Breast epithelium (tissue), 4 donors: ENCODE measurements at places on chromosomes 3 and 15. TPM values are rescaled to one million over a fixed set of nuclear protein-coding genes. Genes with fewer than 3 reads are reported as not detected.

- peak; percentile 77 for DNase-seq
Observed at GRCh38 chr3:32502118-32502945, at the start of gene CMTM6. Gene CMTM6, minus strand, starts transcription at chr3:32502852. Its CDS starts 107 bp downstream, at chr3:32502745.

GRCh38 chr3:12285003-12285555, 3.8 kb upstream of the PPARG start:
- no peak for DNase-seq

- no peak for DNase-seq
Observed at GRCh38 chr3:71189480-71189879, 394.0 kb downstream of the FOXP1 start.

DNA sequence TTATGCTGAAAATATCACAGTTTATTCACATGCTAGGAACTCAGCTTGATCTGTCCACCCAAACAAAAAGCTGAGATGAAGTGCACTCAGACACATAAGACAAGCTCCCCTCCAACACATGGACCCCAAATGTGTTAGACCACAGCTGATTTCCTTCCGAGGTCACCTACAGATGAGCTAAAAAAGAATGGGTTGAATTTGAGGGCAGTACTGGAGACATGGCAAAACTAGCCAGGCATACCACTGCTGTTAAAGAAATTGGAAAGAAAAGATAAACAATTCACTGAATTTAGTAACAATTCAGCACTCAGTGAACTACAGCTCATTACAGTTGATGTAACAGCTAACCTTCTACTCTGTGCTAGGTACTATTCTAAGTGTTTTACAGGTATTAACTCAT, 15.5 kb downstream of the PARP9 start:
- DNase-seq = no peak

DNA sequence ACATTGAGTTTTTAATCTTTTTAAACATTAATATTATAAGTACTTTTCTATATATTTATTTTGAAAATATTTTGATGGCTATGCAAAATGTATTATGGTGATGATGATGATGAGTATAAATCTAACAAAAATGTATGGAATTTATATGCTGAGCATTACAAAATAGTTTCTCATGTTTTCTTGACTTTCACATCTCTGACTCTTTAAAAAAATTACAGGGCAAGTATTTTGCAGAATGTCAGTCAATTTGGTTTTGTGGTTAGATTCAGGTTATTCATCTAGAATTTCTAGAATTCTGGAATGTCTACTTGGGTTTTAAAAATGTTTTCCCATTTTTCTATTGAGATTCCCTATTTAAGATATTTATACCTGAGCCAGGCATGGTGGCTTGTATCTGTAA, 41.7 kb upstream of the ANP32A start:
- no peak for DNase-seq

Gene HHATL
- 1.6 TPM for total RNA-seq

GRCh38 chr3:45730409-45731154, 41.4 kb downstream of the SACM1L start:
- DNase-seq = no peak

Gene LHFPL4
- total RNA-seq = not detected

DNA sequence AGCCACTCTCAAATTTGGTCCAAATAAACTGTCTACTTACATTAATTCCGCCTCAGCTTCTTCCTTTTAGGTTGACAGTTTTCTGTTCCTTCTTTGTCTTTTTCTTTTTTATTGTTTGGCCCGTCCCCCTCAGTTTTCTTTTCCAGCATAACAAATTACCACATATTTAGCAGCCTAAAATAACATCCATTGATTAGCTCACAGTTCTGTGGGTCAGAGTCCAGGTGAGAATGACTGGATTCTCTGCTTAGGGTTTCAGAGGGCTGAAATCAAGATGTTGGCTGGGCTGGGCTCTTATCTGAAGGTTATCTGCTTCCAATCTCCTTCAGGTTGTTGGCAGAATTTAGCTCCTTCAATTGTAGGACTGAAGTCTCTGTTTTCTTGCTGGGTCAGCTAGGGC, 24.6 kb upstream of the LCTL start:
- no peak for DNase-seq

DNA sequence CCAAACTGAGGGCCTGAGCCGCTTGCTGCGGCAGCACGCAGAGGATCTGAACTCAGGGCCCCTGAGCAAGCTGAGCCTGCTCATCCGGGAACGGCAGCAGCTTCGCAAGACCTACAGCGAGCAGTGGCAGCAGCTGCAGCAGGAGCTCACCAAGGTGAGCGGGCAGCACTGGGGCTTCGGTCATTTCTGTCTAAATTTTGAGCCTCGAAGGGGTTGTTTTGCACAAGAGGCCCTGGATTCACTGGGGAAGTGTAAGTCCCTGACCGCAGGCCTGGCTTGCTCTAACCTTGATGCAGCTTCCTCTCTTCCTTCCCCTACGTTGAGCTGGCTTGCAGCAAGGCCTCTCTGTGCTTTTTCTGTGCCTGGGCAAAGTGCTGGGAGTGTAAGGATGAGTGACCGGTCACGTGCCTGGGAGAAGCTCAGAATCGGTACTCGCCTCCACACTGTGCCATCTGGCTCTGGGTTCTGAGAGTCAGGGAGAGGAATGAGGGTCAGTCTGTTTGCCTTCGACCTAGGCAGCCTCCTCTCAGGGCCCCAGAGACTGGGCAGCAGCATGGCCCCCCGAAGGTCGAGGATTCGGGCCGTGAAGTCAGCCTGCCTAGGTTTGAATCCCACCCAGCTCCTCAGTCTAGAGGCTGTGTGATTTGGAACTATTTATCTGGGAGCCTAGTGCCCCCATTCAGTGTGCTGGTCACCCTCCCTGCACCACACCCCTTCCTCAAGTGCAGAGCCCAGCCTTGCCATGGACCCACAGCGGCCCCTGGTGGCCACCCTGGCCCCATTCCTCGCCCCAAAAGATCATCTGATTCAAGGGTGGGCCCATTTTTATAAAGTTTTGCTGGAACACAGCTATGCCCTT, 1.4 kb downstream of the FES start:
- no peak for DNase-seq

Gene WDR76
- 4.2 TPM for total RNA-seq

DNA sequence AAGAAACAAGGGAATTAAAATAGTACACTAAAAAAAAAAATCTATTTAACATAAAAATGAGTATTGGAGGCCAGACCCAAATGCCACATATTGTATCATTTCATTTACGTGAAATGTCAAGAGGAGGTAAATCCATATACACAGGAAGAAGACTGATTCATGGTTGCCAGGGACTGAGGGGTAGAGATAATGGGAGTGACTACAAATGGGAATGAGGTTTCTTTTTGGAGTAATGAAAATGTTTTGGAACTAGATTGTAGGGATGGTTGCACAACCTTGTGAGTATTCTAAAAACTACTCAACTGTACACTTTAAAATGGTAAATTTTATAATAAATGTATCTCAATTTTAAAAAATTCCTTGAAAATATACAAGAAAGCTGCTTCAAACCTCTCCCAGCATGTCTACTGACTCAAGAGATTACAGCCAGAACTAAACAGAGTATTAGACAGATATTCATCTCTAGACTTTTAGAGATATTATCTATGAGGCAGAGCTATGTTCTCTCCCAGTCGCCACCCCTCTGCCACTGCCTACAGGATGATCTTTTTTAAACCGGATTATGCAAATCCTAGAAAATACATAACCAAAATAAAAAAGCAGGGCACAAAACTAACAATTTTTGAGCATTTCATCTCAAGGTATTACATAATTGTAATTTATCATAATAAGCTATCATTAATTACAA, 6.2 kb downstream of the HLTF start:
- no peak for DNase-seq

DNA sequence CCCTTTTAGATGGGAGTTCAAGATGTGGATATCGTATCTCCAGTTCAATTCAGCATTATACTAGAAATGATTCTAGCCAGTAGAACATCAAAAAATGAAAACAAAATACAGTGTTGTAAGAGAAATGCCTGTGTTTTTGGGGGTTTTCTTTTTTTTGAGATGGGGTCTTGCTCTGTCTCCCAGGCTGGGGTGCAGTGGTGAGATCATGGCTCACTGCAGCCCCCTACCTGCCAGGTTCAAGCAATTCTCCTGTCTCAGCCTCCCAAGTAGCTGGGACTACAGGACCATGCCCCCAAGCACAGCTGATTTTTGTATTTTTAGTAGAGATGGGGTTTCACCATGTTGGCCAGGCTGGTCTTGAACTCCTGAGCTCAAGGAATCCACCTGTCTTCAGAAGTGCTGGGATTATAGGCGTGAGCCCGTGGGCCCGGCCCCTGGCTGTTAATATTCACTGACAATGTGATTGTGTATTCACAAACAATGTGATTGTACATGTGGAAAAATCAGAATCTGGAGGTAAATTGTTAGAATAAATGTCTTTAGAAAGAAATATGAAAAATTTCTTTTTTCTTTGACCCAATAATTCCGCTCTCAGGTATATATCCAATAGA, 59.0 kb downstream of the ARIH1 start:
- DNase-seq = no peak

- no peak for DNase-seq
Observed at GRCh38 chr3:54671511-54671910, 256.3 kb downstream of the LRTM1 start.

Gene TRH
- not detected for total RNA-seq

DNA sequence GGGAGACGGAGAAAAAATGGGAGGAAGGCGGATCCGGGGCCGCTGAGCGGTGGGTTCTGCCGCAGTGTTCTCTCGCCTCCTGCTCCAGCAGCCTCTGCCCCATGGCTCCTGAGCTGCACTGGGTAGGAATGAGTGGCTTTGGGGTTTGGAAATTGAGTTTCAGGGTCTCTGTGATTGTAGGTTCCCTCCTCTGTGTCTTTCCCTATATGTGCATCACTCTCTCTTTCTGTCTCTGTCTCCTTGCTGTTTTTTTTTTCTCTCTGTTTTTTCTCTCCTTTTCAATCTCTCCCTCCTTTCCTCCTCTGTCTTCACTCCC, 1.9 kb downstream of the GRM7 start:
- no peak for DNase-seq

DNA sequence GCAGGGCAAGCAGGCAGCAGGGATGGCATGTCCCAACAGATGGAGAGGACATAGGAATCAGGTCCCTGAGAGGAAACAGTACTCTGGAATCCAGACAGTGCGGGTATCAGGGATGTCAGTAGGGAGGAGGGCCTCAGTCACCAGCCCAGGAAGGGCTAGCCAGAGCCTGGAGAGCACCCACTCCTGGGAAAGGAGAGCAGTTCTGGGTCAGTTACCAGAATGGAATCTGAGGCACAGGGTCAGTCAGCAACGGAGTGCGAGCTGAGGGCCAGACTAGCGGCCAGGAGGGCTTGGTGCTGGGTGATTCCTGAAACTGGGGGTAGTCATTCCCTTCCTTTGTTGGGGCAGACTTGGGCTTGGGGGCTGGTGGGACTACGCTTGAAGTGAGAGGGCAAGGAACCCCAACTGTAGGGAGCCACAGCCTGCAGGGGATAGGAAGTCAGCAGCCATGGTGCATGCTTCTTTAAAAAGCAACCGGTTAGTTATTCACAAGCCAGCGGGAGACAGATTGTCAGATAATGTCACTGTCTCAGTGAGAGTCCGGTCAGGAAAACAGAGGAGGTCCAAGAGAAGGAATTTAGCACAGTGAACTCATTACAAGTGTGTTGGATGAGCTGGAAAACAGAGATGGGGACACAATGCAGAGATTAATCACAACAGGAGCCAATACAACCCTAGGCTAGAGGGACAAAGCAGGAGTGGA, 27.9 kb downstream of the PLA1A start:
- DNase-seq = no peak

Gene ADAMTS7
- 1.3 TPM for total RNA-seq

Gene CHRM5
- total RNA-seq = not detected

Gene GPR160
- total RNA-seq = 4.2 TPM

DNA sequence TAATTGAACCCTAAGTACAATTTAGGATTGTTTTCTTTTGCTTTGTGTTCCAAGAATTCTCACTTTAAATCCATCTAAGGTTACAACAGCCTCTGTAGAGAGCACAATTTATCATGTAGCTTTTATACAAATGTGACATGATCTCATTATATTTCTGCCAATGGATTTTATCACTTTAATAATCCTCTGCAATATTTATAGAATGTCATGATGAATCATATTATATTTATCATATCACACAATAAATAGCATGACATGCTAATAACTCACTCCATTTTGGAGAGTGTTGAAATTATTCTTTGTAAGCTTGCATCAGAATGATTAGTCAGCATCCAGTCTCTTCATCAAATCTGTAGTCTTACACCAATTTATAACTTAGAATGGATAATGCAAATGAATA, 280.6 kb upstream of the ZNF717 start:
- no peak for DNase-seq

Gene FRMD5
- total RNA-seq = not detected

DNA sequence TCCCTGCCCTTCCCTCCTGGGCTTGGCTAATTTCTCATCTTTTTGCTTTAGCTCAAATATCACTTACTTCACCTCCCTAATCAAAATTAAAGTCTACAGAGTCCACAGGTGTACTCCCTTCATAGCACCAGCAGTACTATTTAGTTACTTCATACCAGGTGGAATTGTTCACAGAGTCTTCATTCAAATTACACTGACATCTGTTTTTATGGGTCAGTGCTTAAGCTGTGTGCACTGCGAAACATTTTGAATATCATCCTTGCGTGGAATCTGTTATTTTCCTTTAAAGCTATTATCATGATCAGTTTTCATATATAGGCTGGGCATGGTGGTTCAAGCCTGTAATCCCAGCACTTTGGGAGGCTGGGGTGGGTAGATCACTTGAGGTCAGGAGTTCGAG, 2.7 kb upstream of the SERF2 start:
- DNase-seq = no peak

- no peak for DNase-seq
Observed at GRCh38 chr3:165549665-165550064, 287.6 kb downstream of the BCHE start.

Gene GOLGA6L22
- not detected for total RNA-seq

DNA sequence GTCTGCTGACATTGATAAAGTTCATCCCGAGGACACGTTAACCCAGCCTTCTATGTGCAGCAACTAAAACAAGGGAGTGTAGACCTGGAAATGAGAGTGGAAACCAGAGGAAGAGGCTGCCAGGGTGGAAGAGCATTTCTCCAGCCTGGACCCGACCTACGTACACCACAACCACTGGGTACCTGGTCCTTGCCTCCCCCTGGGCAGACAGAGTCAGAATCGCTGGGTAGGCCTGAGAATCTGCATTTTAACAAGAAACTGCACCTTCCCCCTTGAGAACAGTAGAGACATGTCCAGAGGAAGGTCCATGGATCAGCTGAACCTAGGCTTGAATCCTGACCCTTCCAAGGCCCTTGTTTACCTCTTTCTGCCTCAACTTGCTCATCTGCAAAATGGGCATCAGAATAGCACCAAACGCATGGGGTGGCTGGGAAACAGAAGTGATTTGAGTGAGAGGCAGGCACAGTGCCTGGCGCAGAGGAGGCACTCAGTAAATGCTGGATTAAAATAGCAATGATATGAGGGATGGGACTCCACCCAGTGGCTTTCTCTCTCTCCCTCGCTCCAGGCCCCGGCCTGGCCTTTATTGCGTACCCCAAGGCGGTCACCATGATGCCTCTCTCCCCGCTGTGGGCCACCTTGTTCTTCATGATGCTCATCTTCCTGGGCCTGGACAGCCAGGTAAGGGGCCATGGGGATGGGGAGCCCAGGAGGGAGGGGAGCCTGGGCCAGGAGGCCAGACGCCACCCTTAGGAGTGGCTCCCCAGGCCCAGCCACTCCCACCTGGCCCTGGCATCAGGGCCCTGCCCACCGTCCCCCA, 66.9 kb upstream of the SLC6A1 start:
- no peak for DNase-seq

GRCh38 chr15:25732191-25732590, 130.9 kb downstream of the ATP10A start:
- DNase-seq = no peak
